ENCODE measurements at places on chromosomes 11 and 22. TPM values are rescaled to one million over a fixed set of nuclear protein-coding genes. Genes with fewer than 3 reads are reported as not detected.

- H3K27ac ChIP-seq, result peak overlapping the region; percentile 49
- no peak overlapping the region for H3K4me3 ChIP-seq
- no peak for DNase-seq
- H3K36me3 ChIP-seq, result no peaks in the 10 kb centered on the region
Measured at GRCh38 chr11:132125988-132126871, 755.8 kb downstream of the NTM start.

GRCh38 chr11:91219535-91219934 lies 996.7 kb upstream of the CHORDC1 start:
- H3K27me3 ChIP-seq, result no peaks in the 10 kb centered on the region
- H3K4me1 ChIP-seq, result no peaks in the 10 kb centered on the region
- no peaks in the 10 kb centered on the region for H3K36me3 ChIP-seq
- H3K27ac ChIP-seq, result no peak overlapping the region
- H3K4me3 ChIP-seq, result no peak overlapping the region

DNA sequence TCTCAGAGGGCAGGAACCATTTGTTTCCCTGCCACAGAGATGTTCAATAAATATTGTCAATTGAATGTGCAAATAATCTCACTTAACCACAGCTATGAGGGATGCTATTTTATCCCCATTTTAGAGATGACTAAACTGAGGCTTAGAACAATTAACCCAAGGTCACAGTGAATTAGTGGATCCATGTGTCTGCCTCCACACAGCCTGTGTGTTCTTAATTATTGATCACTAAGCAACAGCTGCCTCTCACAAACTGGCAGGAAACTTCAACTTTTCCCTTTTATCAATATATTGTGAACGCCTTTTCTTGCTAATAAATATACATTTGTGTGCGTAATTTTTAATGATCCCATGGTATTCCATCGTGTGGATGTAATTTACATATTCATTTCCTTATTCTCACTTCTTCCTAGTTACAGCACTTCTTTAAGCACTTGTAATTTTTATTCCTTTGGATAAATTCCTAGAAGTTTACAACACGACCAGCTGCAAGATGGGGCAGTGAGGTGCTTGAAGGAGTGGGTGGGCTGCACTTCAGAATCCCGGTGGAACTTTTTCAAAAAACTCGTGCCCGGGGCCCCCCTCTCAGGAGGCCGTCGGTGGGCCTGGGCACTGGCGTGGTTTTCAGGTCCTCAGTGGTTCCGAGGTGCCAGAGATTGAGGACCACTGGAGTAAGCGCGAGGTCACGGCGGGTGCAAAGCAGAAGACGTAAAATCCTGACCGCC lies 915 bp upstream of the SREBF2 start:
- H3K27ac ChIP-seq, result peak overlapping the region; percentile 98
- no peak for DNase-seq
- H3K27me3 ChIP-seq, result no peaks in the 10 kb centered on the region
- peaks cover 68% of the 10 kb centered on the region for H3K4me1 ChIP-seq
- no peaks in the 10 kb centered on the region for H3K36me3 ChIP-seq
- H3K4me3 ChIP-seq, result peak overlapping the region; percentile 78

GRCh38 chr11:66861774-66862558 lies 5.1 kb downstream of the LRFN4 start:
- no peak overlapping the region for H3K27ac ChIP-seq
- no peaks in the 10 kb centered on the region for H3K27me3 ChIP-seq
- H3K4me1 ChIP-seq, result peaks cover 20% of the 10 kb centered on the region
- H3K36me3 ChIP-seq, result no peaks in the 10 kb centered on the region
- no peak overlapping the region for H3K4me3 ChIP-seq

Gene MYRF
- total RNA-seq, result 0.95 TPM

- H3K4me3 ChIP-seq, result peak within 1 kb of the TSS; percentile 86
- H3K27ac ChIP-seq, result peak within 1 kb of the TSS; percentile 67
- no peaks in the 10 kb centered on the region for H3K36me3 ChIP-seq
- H3K4me1 ChIP-seq, result peaks cover 18% of the 10 kb centered on the region
- H3K27me3 ChIP-seq, result no peaks in the 10 kb centered on the region
- peak; percentile 4 for DNase-seq
Measured at GRCh38 chr11:6926208-6927029, at the start of gene ZNF215. Gene ZNF215 (plus strand): TSS chr11:6926426. CDS start chr11:6932273, 5,847 bp downstream.

Gene ZFP91
- total RNA-seq, result 40.8 TPM

- no peaks in the 10 kb centered on the region for H3K36me3 ChIP-seq
- H3K27ac ChIP-seq, result no peak overlapping the region
- DNase-seq, result no peak
- H3K4me3 ChIP-seq, result no peak overlapping the region
- no peaks in the 10 kb centered on the region for H3K27me3 ChIP-seq
Measured at GRCh38 chr11:2747248-2748027, 47.6 kb upstream of the KCNQ1OT1 start.

Gene PES1
- 45.3 TPM for total RNA-seq

DNA sequence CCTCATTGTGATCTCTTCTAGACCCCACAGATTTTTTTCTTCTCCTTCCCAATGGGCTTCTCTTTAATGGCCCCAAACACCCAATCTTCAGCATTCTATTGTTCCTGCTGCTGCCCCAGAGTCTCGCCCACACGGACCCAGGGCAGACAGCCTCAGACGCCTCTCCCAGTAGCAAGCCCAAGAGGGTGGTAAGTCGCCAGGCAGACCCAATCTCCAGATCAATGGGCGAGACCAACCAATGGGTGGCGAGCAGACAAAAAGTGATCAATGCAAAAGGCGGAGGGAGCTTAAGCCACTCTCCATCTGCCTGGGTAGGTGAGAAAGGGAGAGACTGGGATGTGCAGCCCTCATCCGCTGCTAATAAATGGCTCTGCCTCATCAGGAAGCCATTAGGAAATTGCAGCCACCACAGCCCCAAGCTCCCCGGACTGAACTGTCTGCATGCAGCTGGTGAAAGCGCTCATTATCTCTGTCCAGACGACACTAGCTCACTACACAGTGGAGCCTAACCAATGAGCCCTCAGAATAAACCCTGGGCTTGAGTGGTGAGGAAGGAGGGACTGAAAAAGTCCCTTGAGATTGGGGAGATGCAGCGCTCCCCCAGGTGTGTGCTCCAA lies 81.8 kb downstream of the ETS1 start:
- H3K4me3 ChIP-seq, result no peak overlapping the region
- H3K36me3 ChIP-seq, result no peaks in the 10 kb centered on the region
- DNase-seq, result no peak
- peaks cover 73% of the 10 kb centered on the region for H3K4me1 ChIP-seq
- H3K27ac ChIP-seq, result peak overlapping the region; percentile 77

- no peak overlapping the region for H3K4me3 ChIP-seq
- H3K4me1 ChIP-seq, result no peaks in the 10 kb centered on the region
- no peak for DNase-seq
- no peak overlapping the region for H3K27ac ChIP-seq
- no peaks in the 10 kb centered on the region for H3K27me3 ChIP-seq
Measured at GRCh38 chr11:94897330-94897768, 76.0 kb downstream of the CWC15 start.

DNA sequence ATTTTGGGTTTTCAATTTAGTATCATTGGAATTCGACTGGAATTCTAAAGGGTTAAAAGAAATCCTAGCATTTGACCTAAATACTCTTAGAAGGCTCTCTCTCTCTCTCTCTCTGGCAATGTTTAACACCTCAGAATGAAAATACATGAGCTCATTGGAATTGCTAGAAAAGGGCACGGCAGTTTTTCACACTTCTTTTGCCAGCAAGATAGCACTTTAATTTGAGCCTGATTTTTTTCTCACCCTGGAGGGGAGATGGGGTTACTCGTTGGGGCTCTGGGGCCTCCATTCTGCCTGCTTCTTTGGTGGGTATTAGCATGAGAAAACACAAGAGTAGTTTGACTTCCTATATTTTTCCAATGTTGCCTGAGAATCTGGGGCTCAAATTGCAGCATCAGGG lies 22.8 kb upstream of the CLMP start:
- DNase-seq, result no peak
- H3K27ac ChIP-seq, result no peak overlapping the region
- H3K4me1 ChIP-seq, result no peaks in the 10 kb centered on the region
- no peak overlapping the region for H3K4me3 ChIP-seq
- no peaks in the 10 kb centered on the region for H3K27me3 ChIP-seq

- no peak for DNase-seq
- no peak overlapping the region for H3K27ac ChIP-seq
- H3K36me3 ChIP-seq, result no peaks in the 10 kb centered on the region
- H3K27me3 ChIP-seq, result no peaks in the 10 kb centered on the region
- no peaks in the 10 kb centered on the region for H3K4me1 ChIP-seq
Measured at GRCh38 chr11:59069087-59069486, 17.0 kb upstream of the GLYATL1B start.

- H3K4me1 ChIP-seq, result no peaks in the 10 kb centered on the region
- DNase-seq, result no peak
- H3K27ac ChIP-seq, result peak overlapping the region; percentile 75
Measured at GRCh38 chr11:105033343-105033742, 1.6 kb downstream of the CASP1 start.

Gene CHRM1
- not detected for total RNA-seq

- H3K27me3 ChIP-seq, result no peaks in the 10 kb centered on the region
- H3K4me1 ChIP-seq, result no peaks in the 10 kb centered on the region
- H3K27ac ChIP-seq, result no peak overlapping the region
Measured at GRCh38 chr11:128331317-128331716, 256.0 kb downstream of the ETS1 start.

GRCh38 chr11:120023120-120023519 lies 114.8 kb downstream of the TRIM29 start:
- no peak overlapping the region for H3K27ac ChIP-seq
- H3K4me1 ChIP-seq, result no peaks in the 10 kb centered on the region
- no peaks in the 10 kb centered on the region for H3K27me3 ChIP-seq

Gene TSGA10IP
- total RNA-seq, result not detected

Measured in esophagus squamous epithelium (tissue), 5 donors.